ENCODE measurements at places on chromosomes 7 and 10. TPM values are rescaled to one million over a fixed set of nuclear protein-coding genes. Genes with fewer than 3 reads are reported as not detected.

DNA sequence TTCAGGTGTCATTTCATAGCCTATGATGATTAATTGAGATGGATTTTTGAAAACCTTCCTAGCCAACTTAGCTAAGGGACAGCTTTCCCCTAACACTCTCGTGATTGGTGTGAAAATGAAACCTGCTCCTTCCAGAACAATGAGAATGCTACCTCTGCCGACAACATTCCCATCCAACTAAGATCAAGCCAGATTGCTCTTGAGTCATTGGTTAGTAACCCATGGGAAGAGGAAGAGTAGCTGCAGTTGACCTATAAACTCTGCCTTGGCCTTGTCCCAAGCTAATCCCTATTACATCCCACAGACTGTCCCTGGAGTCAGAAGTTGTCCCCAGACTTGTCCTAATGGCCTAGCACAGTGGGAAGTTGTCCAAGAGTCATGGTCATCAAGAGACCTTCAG lies 80.5 kb upstream of the SVIL start:
- DNase-seq: no peak

GRCh38 chr7:82506702-82507101 lies 63.1 kb upstream of the CACNA2D1 start:
- DNase-seq: no peak

GRCh38 chr10:13473986-13474385 lies 54.8 kb downstream of the BEND7 start:
- no peak for DNase-seq

Gene MYL10
- not detected for polyA plus RNA-seq

Gene NPSR1
- polyA plus RNA-seq: not detected

Gene ZNF735
- polyA plus RNA-seq: not detected

Gene PRKG1
- not detected for polyA plus RNA-seq
